ENCODE measurements at places on chromosomes 1 and 21.
A peak's percentile ranks its signal among the peaks of the same experiment; 100 is the strongest.

- no peak for DNase-seq
These were observed 540.9 kb downstream of the LMO4 start for GRCh38 chr1:87869567-87869966.

- no peak for DNase-seq
These were observed 12.7 kb upstream of the TSNAX start for GRCh38 chr1:231515748-231516147.

- no peak for DNase-seq
These were observed 23.8 kb downstream of the CLIC4 start for GRCh38 chr1:24768873-24769605.

DNA sequence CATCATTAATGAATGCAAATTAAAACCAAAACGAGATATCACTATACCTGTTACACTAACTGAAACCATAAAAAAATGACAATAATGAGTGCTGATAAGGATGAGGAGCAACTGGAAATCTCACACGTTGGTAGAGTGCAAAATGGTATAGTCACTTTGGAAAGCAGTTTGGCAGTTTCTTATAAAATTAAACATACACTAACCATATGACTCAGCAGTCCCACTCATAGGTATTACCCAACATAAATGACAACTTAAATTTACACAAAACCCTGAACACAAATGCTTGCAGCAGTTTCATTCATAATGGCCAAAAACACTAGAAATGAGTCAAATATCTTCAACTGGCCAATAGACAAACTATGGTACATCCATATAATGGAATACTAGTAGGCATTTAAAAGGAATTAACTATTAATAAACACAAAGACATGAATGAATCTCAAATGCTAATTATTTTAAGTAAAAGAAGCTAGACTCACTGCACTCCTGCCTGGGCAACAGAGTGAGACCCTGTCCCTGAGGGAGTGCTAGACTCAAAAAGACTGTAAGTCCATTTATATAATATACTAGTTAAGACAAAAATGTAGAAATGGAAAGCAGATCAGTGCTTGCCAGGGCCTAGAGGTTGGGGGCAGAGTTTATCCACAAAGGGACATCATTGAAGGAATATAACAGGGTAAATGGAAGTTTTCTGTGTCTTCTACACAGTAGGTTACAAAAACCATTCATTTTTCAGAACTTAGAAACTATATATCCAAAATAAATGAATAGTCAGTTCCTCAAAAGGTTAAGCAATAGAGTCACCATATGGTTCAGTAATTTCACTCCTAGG is 77.4 kb downstream of the EIF4G3 start:
- DNase-seq = no peak

DNA sequence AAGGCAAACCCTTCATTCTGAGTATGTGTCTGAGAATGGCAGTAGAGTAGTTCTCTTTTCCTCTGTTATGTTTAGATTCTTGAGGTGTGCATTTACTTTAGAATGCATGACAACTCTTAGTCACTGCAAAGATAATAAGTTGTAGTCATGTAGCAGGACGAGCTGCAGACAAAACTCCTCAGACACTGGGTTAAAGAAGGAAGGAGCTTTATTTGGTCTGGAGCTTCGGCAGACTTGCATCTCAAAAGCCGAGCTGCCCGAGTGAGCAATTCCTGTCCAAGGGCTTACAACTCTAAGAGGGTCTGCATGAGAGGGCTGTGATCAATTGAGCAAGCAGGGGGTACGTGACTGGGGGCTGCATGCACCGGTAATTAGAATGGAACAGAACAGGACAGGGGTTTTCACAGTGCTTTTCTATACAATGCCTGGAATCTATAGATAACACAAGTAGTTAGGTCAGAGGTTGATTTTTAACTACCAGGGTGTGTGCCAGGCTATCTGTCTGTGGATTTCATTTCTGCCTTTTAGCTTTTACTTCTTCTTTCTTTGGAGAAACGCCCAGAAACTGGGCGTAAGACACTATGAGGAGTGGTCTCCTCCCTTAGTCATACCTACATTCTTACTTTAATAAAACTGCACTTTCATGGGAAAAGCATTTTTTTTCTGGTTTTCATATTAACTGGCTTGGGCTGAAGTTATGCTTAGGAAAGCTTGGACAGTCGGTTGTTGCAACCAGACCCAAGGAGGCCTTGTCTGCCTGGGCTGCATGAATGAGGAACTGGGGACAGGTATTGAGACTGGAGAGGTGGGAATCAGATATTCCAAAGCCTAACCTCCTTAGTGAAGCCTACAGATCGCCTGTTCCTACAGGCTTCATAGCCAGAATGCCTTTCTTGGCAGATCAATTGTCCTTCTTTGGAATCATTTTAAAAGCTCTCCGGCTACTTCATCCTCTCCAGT is 115.1 kb downstream of the RHOU start:
- no peak for DNase-seq

DNA sequence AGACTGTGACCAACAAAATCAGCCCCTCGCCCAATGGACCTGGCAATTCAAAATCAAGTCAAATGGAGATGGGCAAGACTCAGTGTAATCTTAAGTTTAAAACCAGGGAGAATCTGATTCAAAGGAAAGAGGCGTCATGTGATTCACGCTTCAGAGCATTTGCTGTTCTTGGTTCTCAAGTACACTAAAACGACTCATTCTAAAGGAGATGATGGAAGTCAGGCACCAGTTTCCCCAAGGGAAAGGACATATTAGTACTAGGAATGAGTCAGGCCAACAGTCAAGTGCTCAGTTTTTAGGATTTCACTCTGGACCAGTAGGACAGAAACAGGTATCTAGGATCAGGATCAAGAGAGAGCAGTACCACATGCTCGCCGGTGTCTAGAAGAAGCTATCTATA is 429.6 kb downstream of the PLPP3 start:
- DNase-seq = no peak

DNA sequence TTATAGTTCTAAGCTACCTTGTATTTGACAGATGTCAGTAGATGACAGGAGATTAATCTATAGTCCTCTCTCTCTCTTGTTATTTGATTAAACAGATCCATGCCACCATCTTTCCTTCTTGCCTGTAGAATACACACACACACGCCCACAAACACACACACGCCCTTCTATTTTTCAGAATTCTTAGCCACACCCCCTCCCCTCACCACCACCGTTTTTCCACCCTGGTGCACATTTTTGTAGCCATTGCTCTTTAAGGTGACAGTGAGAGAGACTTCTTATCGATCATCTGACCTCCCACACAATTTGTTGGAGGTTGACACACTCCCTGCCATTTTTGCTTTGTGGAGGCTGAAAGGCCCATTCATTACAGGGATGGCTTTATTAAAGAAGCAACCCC is 123.2 kb downstream of the NTNG1 start:
- no peak for DNase-seq

- no peak for DNase-seq
These were observed 44.5 kb downstream of the CBS start for GRCh38 chr21:43031121-43031619.

GRCh38 chr1:145961425-145962156 is 2.8 kb downstream of the ANKRD34A start:
- DNase-seq = peak; percentile 83

DNA sequence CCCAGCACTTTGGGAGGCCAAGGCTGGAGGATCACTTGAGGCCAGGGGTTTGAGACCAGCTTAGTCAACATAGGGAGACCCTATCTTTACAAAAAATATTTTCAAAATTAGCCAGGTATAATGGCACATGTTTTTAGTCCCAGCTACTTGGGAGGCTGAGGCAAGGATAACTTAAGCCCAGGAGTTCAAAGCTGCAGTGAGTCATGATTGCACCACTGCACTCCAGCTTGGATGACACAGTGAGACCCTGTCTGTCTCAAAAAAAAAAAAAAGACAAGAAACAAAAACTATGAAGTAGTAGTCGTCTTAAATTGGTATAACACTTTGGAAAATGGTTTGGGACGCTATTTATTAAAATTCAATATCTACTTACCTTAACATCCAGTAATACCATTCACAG is 7.7 kb downstream of the AIM2 start:
- DNase-seq = no peak

DNA sequence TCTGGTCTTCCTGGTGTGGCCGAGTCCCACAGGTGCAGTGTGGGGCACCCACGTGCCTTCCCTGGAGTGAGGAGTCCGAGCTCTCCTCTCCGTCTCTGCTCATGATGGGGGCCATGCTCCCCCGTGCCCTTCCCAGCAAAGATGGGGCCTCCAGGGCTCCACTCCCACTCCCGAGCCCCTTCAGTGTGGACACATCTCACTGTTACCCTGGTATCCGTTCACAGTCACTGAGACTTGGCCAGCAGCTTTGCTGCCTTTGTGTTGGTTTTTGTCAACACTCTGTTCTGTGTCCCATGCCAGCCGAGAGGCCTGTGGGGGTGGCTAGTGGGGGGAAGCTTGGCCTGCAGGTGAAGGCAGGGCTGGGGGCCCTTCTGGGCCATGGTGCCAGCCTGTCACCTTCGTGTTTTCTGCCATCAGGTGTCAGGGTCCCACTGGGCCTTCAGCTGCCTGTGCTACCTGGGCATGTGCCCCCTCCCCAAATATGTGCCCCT is 46.9 kb upstream of the POFUT2 start:
- DNase-seq = no peak

GRCh38 chr1:14148526-14148925 is 448.5 kb downstream of the PRDM2 start:
- no peak for DNase-seq

DNA sequence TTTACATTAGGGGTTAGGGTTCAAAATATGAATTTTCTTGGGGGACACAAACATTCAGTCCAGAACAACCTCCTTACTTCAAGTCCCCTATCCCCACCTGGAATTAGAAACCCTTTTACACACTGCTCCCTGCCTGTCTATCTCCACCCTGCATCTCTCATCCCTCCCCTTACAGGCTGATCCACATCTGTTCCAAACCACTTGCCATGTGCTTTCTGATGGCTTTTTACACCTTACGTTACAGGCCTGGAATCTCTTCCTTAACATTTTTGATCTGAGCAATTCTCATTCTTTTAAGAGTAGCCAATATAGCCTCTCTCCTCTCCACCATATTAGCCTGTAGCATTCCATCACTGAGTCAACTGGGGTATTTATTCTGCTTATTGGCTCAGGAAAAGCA is 122.0 kb downstream of the PTBP2 start:
- DNase-seq = no peak

DNA sequence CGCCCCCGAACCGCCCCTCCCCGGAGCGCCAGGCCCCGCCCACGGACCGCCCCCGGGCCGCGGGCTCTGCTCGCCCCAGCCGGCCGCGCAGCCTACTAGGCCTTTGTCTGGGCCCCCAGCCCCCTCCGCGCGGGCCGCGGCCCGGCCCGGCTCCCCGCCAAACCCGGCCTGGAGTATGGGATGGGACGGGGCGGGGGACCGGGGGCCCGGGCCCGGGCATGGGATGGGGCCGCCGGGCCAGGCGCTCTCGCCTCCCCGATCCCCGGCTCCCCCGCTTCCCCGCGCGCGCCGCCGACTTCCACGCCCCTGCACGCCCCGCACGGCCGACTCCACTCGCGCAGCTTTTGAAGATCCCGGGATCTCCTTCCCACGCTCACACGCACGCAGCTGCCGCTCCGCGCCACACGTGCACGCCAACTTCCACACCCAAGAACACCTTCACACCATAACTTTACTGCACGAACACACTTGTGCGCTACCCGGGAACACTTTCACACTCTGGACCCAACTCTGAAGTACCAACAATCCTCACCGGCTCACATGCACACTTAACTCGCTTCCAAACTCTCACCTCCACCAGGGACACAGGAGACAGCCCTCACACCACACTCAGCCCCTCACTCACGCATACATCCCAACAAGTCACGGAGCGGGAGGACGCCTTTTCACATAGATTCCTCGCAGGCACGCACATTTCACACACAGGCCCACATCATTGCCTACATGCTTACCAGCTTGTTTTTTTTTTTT is 437 bp upstream of the HSPG2 start:
- DNase-seq = peak; percentile 87

GRCh38 chr1:115567431-115567830 is 74.3 kb upstream of the VANGL1 start:
- no peak for DNase-seq

DNA sequence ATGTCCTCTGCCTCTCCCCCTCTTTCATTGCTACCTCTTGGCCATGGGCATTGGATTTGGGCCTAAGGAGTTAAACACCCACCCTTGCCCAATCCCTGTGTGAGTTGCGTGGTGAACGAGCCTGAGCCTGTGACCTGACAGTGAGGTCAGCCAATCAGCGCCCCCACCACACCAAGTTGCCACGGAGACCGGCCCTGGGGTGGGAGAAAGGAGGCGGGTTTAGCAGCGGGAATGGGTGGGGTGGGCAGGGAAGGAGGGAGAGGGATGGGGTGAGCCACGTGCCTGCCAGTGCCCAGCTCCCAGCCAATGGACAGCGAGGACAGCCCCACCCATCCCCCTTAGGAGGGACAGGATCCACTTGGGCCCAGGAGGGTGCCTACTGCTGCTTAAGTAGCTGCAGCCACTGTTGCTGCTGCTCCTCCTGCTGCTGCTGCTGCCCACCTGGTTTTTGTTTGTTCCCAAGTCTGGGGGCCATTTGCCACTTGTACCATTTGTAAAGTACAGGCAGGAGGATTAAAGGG is 9.5 kb downstream of the ZBTB7B start:
- peak; percentile 80 for DNase-seq

GRCh38 chr1:66557157-66557556 is 23.2 kb downstream of the SGIP1 start:
- DNase-seq = no peak

GRCh38 chr1:242199776-242200458 is 201.0 kb upstream of the MAP1LC3C start:
- no peak for DNase-seq

Data from activated effector memory CD4-positive, alpha-beta T cell treated with anti-CD3 and anti-CD28 coated beads, Interleukin-2, amount 50 U/mL, for 16 hours (primary cell).